Activated naive CD4-positive, alpha-beta T cell treated with anti-CD3 and anti-CD28 coated beads, Interleukin-2, amount 10 ng/mL, durations not matched to agents 7 days and 5 days (primary cell): ENCODE measurements at places on chromosomes 13 and 19.

GRCh38 chr19:35143231-35143715 is at the start of gene FXYD7:
Gene FXYD7 (plus strand): TSS chr19:35143255. CDS start chr19:35143334, 79 bp downstream.
- peak; percentile 46 for DNase-seq

DNA sequence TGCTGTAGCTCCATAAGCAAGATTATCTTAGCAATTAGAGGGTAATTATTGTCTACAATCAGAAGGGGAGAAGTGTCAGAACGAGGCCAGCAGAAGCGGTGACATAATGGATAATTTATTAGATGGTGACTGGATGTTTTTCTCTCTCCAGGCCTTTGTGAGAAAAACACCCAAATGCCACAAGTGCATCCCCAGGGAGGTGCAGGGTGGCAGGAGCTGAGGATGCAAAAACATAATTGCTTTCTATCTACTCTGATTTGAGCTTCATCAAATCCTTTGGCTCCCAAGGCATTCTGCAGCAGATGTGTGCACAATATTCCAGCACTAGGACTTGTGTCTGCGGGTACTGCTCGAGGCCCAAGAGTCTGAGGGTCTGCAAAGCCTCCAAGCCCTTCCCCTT is 220.1 kb upstream of the SERP2 start:
- DNase-seq = no peak

- DNase-seq = no peak
Measured at GRCh38 chr19:11995174-11995573, 30.3 kb downstream of the ZNF763 start.

DNA sequence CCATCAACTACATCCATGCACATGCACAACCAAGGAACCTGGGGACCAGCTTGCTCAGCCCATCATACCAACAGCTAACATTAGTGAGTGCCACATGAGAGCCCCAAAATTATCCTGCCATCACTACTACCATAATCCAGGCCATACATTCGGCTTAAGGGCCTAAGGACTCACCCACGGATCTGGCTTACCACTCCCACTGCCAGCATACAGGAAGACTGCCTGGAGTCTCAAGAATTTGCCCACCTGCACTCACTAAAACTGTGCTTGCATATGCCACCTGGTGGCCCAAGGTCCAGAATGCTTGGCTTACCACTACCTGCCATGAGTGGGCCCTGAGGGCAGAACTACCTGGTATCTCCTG is 1562.9 kb upstream of the PRR20A start:
- no peak for DNase-seq

- DNase-seq = peak; percentile 63
Measured at GRCh38 chr13:112968380-112968909, 569 bp upstream of the MCF2L start.

DNA sequence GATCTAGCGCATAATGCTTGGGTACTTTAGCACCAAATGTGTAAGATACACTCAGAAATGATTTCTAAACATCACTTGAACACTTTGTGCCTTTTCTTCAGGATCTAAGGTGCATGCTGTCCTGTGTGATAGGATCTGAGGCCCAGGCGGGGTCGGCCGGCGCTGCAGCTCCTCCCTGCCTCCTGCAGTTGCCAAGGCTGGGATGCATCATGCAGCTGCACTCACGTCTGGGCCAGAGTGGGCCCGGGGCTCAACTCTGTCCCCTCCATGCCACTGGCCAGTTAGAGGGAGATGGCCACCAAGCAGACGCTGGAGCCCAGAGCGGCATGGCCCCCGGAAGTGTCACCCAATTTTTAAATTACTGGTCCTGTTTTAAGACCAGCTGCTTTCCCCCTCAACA is 29.3 kb upstream of the CD33 start:
- DNase-seq = no peak

GRCh38 chr13:84130495-84131114 is 248.3 kb upstream of the SLITRK1 start:
- no peak for DNase-seq

GRCh38 chr19:40589591-40590429 is 11.4 kb upstream of the LTBP4 start:
- no peak for DNase-seq

- DNase-seq = no peak
Measured at GRCh38 chr13:111269508-111269907, 50.9 kb upstream of the TEX29 start.

GRCh38 chr13:73631411-73631810 is 502.8 kb downstream of the KLF12 start:
- DNase-seq = no peak

GRCh38 chr19:16607819-16608218 is 20.2 kb downstream of the MED26 start:
- DNase-seq = no peak

DNA sequence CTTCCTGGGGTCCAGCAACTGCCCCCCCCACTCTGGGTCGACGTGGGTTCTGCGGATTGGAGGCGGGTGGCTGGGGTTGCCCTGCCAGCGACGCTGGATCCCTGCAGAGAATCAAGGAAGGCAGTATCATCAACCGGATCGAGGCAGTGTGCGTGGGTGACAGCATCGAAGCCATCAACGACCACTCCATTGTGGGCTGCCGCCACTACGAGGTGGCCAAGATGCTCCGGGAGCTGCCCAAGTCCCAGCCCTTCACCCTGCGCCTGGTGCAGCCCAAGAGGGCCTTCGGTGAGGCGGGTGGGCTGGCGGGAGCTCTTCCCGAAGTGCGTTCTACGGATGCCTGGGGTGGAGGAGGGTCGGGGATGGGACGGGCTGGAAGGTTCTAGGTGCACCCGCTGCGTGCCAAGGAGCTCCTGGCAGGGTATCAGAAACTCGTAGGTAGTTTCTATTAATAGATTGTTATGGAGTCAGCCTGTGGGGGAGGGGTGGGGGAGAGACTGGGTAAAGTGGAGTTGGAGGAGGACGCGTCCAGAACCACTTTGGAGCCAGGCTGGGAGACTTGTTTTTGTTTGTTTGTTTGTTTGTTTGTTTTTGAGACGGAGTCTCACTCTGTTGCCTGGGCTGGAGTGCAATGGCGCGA is 1.5 kb downstream of the GIPC3 start:
- DNase-seq = no peak

DNA sequence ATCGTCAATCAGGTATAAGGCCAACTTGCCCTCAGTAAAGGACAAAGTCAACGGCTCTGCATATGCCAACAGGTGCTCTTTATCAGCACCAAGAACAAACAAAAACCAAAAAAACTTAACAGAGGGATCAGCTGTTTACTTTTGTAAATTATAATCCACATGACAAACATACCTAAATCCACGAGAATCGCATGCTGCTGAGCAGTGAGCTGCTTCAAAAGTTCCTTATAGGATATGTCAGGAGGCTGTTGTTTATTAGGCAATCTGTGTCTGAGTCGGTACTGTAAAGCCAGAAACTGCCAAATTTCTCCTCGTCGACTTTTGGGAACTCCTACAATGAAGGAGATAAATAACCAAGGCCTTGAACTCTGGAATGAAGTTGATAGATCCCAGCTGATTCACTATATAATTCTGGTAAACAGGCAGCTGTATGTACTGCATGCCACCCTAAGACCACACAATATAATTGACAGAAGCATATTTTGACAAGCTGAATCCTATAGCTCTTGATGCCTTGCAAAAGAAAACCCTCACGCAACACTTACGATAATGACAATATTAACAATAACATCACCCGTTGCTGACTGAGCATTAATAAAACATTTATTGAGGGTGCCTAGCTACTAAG is 179.8 kb downstream of the TBC1D4 start:
- no peak for DNase-seq

DNA sequence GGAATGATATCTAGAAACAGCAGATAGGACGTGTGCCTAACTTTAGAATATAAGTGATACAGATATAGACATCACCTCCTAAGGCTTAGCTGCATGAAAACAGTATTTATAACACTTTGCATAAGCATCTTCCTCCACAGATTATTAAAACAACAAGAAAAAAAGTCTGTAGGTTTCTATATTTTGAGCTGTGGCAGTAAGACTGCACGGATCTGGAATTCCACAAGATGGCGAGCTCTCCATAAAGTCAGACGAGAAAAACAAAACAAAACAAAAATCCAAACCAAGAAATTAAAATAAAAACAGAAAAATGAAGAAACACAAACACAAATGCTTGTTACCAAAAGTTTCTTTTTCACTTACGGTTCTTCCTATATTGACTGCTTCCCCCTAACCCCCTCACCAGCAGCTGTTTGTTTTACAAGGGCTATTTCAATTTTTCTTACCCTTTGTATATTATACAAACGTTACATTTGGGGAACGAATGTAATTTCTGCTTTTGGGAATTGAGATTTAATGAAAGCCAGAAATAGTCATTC is 285.8 kb downstream of the MYO16 start:
- no peak for DNase-seq

DNA sequence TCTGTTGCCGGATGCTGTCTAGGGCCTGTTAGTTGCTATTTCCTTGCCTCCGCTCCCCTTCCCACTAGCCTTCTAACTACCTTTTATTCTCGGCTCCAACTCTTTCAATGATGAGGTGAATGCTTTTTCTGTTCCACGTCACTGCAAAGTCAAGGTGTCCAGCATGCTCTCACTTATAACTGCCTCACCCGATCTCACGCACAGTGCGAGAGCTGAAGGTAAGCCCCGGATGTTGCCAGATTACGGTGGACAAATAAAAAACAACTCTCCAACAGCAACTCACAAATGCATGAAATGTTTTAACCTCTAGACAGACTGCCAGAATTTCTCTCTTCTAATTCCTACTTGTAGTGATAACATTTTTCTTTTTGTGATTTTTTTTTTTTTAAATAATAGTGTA is 169.9 kb downstream of the STK24 start:
- DNase-seq = no peak

GRCh38 chr13:21930536-21930935 is 259.7 kb downstream of the FGF9 start:
- no peak for DNase-seq

DNA sequence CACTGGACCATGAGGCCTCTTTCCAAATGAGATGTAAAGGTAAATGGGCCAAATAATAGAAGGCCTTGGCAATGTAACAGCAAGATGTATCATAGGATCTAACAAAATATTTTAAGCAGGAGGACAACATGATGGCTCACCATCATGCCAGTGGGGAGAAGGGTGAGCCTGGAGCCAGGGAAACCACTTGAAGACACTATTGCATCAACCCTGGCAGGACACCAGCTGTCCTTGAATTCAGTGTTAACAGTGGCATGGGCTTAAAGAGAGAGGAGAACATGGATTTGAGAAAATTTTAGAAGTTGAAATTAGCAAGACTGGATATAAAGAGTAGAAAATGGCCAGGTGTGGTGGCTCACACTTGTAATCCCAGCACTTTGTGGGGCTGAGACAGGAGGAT is 6.7 kb upstream of the RCBTB2 start:
- no peak for DNase-seq

GRCh38 chr19:45601524-45602374 is at the start of gene GPR4:
Gene GPR4 (minus strand): TSS chr19:45602212. CDS start chr19:45591866, 10,346 bp downstream.
- no peak for DNase-seq

DNA sequence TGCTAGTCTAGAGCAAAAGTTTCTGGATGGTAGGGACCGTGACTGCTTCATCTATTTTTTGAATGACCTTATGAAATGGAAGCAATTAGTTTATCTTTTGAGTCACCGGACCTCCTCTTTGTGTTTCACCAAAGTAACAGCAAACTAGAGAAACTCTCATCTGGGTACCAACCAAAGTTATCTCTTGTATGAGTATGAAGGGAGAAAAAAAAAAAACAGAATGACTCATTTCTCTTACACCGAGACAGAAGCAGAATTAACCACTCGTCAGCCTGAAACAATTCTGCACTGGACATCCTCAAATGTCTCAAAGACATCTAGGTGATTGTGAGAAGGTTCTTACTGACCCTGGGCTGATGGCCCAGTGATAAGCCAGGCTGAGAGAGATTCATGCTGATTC is 18.3 kb downstream of the ZNF100 start:
- no peak for DNase-seq

DNA sequence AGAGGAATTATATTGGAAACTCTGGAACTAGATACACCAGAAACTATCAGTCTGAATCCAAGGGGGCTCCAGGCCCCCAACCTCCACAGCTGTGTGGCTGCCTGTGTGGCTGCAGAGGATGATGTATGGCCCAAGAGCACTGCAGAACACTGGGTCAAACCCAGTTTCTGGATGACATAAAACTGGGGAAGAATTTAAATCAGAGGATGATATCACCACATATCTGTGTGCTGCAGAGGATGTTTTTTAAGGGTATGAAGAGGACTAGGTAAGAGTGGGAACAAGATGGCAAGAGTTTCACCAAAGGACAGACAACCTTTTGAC is 226.4 kb downstream of the SUCLA2 start:
- DNase-seq = no peak

- no peak for DNase-seq
Measured at GRCh38 chr19:55083004-55083850, 7.6 kb downstream of the EPS8L1 start.

- DNase-seq = no peak
Measured at GRCh38 chr13:33057019-33057780, 41.0 kb downstream of the KL start.

- DNase-seq = no peak
Measured at GRCh38 chr19:18110609-18111232, 13.1 kb downstream of the MAST3 start.

GRCh38 chr13:108786456-108787200 is 157.2 kb downstream of the MYO16 start:
- DNase-seq = no peak

- DNase-seq = no peak
Measured at GRCh38 chr19:29476528-29476927, 49.3 kb upstream of the VSTM2B start.

- DNase-seq = no peak
Measured at GRCh38 chr19:56369886-56370676, 23.3 kb downstream of the ZNF582 start.

GRCh38 chr13:36673352-36673751 is 468 bp upstream of the SERTM1 start:
- DNase-seq = no peak
